Posterior vena cava (tissue), 2 donors: ENCODE measurements at places on chromosomes 5 and 9. TPM values are rescaled to one million over a fixed set of nuclear protein-coding genes. Genes with fewer than 3 reads are reported as not detected.

- DNase-seq, result no peak
Observed at GRCh38 chr5:177550122-177550521, 4.2 kb downstream of the FAM193B start.

DNA sequence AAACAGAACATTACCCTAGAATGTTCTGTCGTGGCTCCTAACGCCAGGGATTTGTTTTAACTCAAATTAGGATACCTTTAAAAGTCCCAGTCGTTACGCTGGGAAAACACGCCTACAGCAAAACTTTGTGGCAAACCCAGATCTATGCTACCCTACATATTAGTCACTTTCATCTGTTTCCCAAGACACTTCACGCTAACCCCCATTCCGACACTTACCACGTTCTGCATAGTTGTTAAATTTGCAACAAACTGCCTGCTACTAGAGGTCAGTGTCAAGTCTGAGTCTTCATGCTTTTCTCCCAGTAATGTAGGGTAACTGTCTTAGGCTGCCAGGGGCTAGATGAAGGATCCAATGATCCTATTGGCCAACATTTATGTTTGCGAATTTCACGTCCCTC, 140.3 kb downstream of the RASEF start:
- DNase-seq, result no peak

DNA sequence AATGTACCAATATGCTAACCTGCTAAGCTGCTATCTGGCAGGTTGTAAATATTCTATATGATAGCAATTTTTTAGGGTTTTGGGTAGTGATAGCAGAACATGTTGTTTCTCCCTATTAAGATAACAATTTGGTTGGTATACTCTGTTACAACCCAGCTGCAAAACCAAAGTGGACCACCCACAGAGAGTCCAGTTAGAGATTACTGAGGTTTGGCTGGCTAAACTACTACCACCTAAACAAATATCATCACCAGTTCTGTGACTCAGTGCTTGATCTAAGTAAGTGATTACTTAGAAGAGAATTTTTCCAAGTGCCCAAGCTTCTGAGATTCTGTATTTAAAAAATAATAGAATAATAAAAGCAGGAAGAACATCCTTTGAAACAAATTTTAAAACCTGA, 72.3 kb downstream of the XRCC4 start:
- no peak for DNase-seq

DNA sequence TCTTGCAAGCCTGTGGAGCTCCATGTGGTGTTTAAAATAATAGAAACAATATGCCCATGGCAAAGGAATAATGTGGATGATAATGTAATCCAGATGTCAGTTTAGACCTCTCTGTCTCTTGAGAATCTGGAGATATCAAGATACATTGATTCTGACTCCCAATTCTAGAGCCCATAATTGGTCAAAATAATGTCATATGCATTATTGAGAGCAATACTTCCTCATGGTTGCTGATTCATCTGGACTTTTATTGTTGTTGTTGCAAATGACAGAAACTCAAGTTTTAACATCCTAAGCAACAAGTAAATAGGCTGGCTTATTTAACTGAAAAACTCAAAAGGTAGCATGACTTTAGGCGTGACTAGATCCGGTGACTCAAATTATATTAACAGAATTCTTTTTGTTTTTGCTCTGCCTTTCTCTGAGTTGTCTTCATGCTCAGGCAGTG, 152.1 kb downstream of the PCSK1 start:
- no peak for DNase-seq

GRCh38 chr5:111685969-111686368, 71.0 kb downstream of the NREP start:
- no peak for DNase-seq

Gene FAM153A
- 3.4 TPM for total RNA-seq

Gene GMCL2
- not detected for total RNA-seq
